ENCODE measurements at places on chromosomes 2 and 18.
A peak's percentile ranks its signal among the peaks of the same experiment; 100 is the strongest.

DNA sequence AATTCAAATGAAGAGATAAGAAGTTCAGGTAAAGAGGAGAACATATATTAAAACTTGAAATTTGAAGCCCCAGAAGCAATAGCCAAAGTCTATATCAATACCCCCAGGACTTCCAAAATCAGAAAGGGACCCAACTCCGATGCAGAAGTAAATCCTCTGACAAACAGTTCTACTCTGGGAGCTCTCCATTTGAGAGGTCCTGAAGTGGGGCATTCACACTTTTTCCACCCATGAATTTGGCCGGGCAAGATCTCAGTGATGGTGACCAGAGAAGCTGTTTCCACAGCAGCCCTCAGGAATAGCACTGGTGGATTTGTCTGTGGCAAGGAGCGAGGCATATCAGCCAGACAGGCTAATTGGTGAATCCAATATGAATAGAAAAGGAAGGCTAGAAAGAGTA lies 313.6 kb upstream of the MC4R start:
- DNase-seq = no peak

- DNase-seq = peak; percentile 42
Observed at GRCh38 chr2:201831469-201831868, 25.1 kb downstream of the CDK15 start.

- DNase-seq = no peak
Observed at GRCh38 chr18:74291472-74291770, 342 bp downstream of the CYB5A start.

- DNase-seq = no peak
Observed at GRCh38 chr2:237072067-237072931, 13.4 kb upstream of the COPS8 start.

DNA sequence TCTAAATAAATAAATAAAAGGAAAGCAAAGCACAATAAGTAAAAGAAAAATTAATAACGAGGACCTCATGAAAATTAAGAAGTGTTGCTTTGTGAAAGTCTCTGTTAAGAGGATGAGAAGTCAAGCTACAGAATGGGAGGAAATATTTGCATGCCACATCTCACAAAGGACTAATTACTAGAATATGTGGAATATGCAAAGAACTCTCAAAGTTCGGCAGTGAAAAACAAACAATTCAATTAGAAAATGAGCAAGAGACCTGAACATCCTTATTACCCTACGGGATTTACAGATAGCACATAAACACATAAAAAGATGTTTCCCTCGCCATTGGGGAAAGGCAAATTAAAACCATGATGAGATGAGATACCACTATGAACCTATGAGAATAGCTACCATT lies 23.3 kb downstream of the CYP26B1 start:
- DNase-seq = no peak

All from retinal pigment epithelial cell (primary cell).